HepG2 (cell line): ENCODE measurements at places on chromosomes 12 and 14. TPM values are rescaled to one million over a fixed set of nuclear protein-coding genes. Genes with fewer than 3 reads are reported as not detected.

TTC8 gene
- 13.8 and 19.5 TPM in 2 replicates for total RNA-seq

WNT1 gene
- total RNA-seq: not detected in 2 replicates

RPS6KA5 gene
- total RNA-seq: 0.58 and 0.65 TPM in 2 replicates

HOXC10 gene
- not detected in 2 replicates for total RNA-seq

EFCAB11 gene
- 31.5 and 46.5 TPM in 2 replicates for total RNA-seq

PHLDA1 gene
- 41.0 and 42.6 TPM in 2 replicates for total RNA-seq

MDM2 gene
- total RNA-seq: 314 and 466 TPM in 2 replicates

AMN gene
- total RNA-seq: 8.2 and 33.1 TPM in 2 replicates

FAM90A1 gene
- total RNA-seq: not detected in 2 replicates

SERPINA1 gene
- 2,013 and 3,266 TPM in 2 replicates for total RNA-seq

IL26 gene
- total RNA-seq: not detected in 2 replicates

HEBP1 gene
- 7.8 and 19.0 TPM in 2 replicates for total RNA-seq

EEF1AKMT3 gene
- 4.7 and 6.6 TPM in 2 replicates for total RNA-seq

GCN1 gene
- 66.7 and 83.0 TPM in 2 replicates for total RNA-seq

TEP1 gene
- total RNA-seq: 9.5 and 12.8 TPM in 2 replicates

OTX2 gene
- total RNA-seq: not detected in 2 replicates

STXBP6 gene
- 35.3 and 43.2 TPM in 2 replicates for total RNA-seq

DCN gene
- not detected in 2 replicates for total RNA-seq

CAPZA3 gene
- total RNA-seq: not detected in 2 replicates

CHFR gene
- 21.0 and 21.4 TPM in 2 replicates for total RNA-seq

ATXN2 gene
- total RNA-seq: 15.7 and 18.1 TPM in 2 replicates

TCL1B gene
- not detected in 2 replicates for total RNA-seq

ASCL1 gene
- total RNA-seq: not detected in 2 replicates

TSPAN19 gene
- total RNA-seq: not detected in 2 replicates

KRT6C gene
- total RNA-seq: not detected in 2 replicates

COCH gene
- total RNA-seq: 46.1 and 79.3 TPM in 2 replicates
